Gastrocnemius medialis (tissue), 4 donors: ENCODE measurements at places on chromosomes 6 and 20. TPM values are rescaled to one million over a fixed set of nuclear protein-coding genes. Genes with fewer than 3 reads are reported as not detected.
A peak's percentile ranks its signal among the peaks of the same experiment; 100 is the strongest.

SNAP25 gene
- total RNA-seq, result not detected

RCAN2 gene
- 38.1 TPM for total RNA-seq

SPATA25 gene
- total RNA-seq, result 4.1 TPM

C6orf58 gene
- total RNA-seq, result not detected

PRPH2 gene
- total RNA-seq, result 3.8 TPM

CST3 gene
- total RNA-seq, result 461 TPM

DNA sequence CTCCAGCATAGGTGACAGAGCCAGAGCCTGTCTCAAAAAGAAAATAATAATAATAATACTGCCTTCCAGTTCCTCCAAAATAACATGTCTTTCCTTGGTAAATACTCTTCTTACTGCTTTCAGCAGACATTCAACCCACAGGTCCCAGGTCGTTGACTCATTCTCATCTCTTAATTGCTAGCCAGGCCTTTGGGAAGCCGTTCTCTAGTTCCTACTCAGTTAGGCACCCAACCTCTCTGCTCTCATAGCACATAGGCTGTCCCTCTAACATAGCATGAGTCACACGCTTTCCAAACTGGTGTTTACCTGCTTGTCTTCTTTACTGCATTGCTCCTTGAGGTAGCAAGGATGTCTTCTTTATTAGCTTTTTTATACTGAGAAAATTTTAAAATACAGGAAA is 98.8 kb downstream of the LAMA2 start:
- H3K36me3 ChIP-seq, result no peaks in the 10 kb centered on the region
- no peak for DNase-seq
- H3K27ac ChIP-seq, result no peak overlapping the region
- no peaks in the 10 kb centered on the region for H3K27me3 ChIP-seq
- no peak overlapping the region for H3K4me3 ChIP-seq
- H3K4me1 ChIP-seq, result no peaks in the 10 kb centered on the region

GRCh38 chr20:6886065-6886729 is 118.7 kb downstream of the BMP2 start:
- H3K27me3 ChIP-seq, result no peaks in the 10 kb centered on the region
- no peak overlapping the region for H3K4me3 ChIP-seq
- DNase-seq, result peak; percentile 14
- no peaks in the 10 kb centered on the region for H3K4me1 ChIP-seq
- no peaks in the 10 kb centered on the region for H3K36me3 ChIP-seq
- no peak overlapping the region for H3K27ac ChIP-seq

GRCh38 chr6:50442531-50443040 is 270.7 kb upstream of the TFAP2D start:
- H3K4me3 ChIP-seq, result no peak overlapping the region
- H3K4me1 ChIP-seq, result no peaks in the 10 kb centered on the region
- no peaks in the 10 kb centered on the region for H3K36me3 ChIP-seq

DNA sequence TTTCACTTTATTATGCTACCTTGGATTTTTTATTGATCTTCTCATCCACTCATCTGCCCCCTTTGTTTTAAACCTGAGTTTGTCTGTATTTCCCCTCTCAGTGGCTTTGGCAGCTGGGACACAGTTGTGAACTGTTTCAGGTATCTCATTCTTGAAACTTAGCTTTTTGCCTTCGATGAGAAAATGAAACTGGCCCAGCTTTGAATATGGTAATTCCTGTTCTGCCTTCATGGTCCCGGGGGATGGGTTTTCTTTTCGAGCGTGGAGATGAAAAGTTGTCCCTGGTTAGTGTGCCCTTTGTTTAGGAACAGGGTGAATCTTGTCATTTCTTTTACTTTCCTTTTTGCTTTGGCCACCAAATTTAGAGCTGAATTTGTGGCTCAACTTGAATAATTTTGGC is 25.6 kb downstream of the DHX35 start:
- no peak for DNase-seq
- H3K27ac ChIP-seq, result no peak overlapping the region
- H3K27me3 ChIP-seq, result no peaks in the 10 kb centered on the region
- H3K36me3 ChIP-seq, result no peaks in the 10 kb centered on the region
- peaks cover 14% of the 10 kb centered on the region for H3K4me1 ChIP-seq
- H3K4me3 ChIP-seq, result no peak overlapping the region

DNA sequence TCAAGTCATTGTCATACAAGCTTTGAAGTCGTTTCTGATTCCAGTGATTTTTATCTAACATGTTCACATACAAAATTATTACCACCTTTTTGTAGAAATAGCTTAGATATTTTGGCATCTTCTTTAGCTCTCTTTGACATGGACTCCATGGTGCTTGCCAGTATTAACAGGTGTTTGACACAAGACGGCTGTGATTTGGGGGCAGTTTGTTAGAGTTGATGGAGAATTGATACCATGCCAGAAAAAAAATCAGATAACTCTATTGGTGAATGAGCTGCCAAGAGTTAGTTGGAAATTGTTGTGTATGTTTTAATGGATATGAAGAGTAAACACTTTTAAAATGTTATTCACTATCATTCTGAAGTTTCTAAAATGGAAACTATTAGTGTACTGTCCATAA is 146.6 kb upstream of the LAMP5 start:
- H3K36me3 ChIP-seq, result no peaks in the 10 kb centered on the region
- no peak overlapping the region for H3K27ac ChIP-seq
- no peaks in the 10 kb centered on the region for H3K4me1 ChIP-seq

GRCh38 chr6:145147559-145147958 is 587.8 kb downstream of the EPM2A start:
- no peak overlapping the region for H3K4me3 ChIP-seq
- H3K27ac ChIP-seq, result peak overlapping the region; percentile 52
- H3K4me1 ChIP-seq, result peaks cover 8% of the 10 kb centered on the region

DNA sequence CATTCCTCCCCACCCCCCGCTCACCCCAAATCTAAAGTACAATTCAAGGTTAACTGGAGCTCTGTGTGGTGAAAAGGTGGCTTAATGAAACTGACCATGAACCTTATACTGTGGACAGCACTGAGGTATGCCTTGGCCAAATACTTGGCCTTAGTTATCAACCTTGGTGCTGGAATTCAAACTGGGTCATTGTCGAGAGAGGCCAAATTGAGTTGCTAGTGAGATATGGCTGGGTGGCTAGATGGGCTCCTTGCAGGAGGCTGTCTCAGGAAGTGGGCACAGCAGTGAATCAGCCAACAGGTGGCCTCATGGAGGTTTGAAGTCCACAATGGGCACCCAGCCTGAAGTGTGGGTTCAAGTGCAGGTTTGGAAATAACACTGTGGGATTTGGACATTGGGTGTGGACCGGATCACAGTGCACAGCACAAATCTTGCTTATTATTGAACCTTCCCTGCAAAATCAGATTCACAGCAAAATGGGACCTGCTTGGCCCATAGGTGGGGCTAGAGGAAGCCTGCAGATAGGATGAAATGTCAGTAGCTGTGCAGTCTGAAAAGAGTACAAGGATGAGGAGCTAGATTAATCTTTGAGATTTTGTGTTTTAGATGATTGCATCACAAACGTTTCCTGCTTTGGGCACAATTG is 5.6 kb upstream of the BTBD3 start:
- DNase-seq, result no peak
- H3K4me1 ChIP-seq, result peaks cover 38% of the 10 kb centered on the region
- no peaks in the 10 kb centered on the region for H3K27me3 ChIP-seq
- H3K4me3 ChIP-seq, result no peak overlapping the region
- H3K27ac ChIP-seq, result no peak overlapping the region

DNA sequence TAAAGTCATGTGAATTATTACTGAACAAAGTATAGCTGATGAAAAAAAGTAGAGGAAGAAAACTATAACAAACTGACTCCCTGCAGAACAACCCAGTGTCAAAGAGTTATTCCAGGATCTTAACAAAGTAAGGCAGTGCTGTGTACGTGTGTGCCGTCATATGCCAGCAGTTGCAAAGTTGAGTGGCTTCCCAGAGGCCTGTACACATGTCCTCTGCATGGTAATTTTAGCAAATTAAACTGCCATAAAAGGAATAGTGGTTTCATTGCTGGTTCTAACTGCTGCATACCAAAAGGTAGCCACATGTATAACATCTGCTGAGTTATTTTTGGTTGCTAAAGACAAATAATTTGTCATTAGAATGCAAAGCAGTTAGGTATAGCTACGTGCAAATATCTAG is 44.8 kb downstream of the RIPOR2 start:
- H3K27me3 ChIP-seq, result no peaks in the 10 kb centered on the region
- H3K36me3 ChIP-seq, result no peaks in the 10 kb centered on the region
- DNase-seq, result no peak

GRCh38 chr6:33170176-33171015 is 21.9 kb downstream of the COL11A2 start:
- no peak for DNase-seq
- H3K4me3 ChIP-seq, result no peak overlapping the region
- H3K27ac ChIP-seq, result no peak overlapping the region
- H3K4me1 ChIP-seq, result no peaks in the 10 kb centered on the region
- no peaks in the 10 kb centered on the region for H3K36me3 ChIP-seq

- H3K4me1 ChIP-seq, result peaks cover 24% of the 10 kb centered on the region
- no peaks in the 10 kb centered on the region for H3K36me3 ChIP-seq
- no peak overlapping the region for H3K4me3 ChIP-seq
- DNase-seq, result no peak
Measured at GRCh38 chr6:162638931-162639574, 88.5 kb downstream of the PRKN start.

DNA sequence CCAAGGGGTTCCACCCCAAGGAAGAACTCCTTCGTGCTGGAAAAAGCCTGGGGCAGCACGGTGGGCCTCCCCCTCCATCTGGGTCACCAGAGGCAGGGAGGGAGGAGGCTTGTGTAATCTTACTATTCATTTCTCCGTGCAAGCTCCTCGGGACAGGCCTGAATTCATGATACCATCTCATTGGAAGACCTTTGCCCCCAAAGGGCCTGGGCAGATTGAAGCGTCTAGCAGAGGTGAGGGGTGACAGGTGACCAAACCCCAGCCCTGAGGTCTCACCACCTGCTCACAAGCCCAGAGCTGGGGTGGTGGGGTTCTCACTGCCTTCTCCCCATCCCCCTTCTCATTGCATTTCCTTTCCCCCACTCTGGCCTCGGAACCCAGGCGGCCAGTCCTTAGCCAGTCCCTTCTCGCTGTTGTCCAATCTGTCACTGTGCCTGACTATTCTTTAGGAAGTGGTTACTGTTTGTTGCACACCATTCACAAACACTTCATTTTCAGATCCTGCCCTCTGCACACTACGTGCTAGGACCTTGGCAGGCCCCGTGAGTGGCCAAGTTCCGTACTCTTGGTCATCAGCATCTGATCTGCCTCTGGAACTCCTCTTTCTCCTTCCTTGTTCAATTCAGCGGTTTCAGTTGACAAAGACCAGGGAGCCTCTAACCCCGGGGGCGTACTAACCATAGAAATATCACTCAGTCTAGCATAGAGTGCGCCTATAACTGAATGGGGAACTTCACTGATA is 137.1 kb downstream of the LY86 start:
- no peaks in the 10 kb centered on the region for H3K36me3 ChIP-seq
- H3K4me1 ChIP-seq, result peaks cover 18% of the 10 kb centered on the region

DNA sequence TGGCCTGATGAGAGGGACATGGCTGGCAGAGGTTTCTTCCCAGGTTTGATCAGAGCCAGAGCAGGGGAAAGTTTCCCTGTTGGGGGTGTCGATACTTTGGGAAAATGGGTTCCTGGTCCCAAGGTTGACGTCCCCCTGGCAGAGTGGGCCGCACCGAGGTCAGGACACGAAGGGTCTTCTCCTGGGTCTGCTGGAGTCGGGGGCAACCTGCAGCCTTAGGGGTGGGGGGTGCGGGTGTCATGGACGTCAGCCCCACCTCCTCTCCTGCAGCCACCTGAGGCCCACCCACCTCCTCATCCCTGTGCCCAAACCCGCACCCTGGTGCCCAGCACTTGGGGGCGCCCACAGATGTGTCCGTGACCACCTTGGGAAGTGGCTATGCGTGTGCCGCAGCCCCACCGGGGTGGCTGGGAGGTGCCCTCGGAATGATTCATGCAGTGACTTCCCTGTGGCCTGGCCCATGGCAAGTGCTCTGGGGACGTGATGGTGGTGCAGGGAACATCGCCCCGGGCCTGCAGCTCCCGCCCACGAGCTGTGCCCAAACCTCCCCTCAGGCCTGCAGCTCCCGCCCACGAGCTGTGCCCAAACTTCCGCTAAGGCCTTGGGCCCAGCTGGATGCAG is 64.9 kb downstream of the YTHDF1 start:
- H3K4me3 ChIP-seq, result no peak overlapping the region
- no peak for DNase-seq
- H3K4me1 ChIP-seq, result peaks cover 12% of the 10 kb centered on the region
- no peaks in the 10 kb centered on the region for H3K36me3 ChIP-seq
- H3K27ac ChIP-seq, result peak overlapping the region; percentile 21

DNA sequence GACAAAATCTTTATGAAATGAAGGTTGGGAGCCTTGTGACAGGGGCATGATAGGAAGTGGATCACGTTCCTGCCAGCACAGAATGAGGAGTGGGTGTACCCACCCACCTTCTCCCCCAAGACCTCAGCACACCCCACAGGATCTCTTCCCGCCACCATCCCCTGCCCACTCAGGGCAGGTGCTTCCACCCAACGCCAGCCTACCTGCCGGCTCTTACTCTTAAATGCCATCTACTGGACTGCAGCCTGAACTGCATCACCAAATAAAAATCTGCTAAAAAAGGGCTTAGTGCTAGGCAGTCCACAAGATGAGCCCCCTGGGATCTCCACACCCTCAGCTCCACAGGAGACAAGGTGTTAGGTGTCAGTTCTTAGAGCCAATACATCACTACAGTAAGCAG is 20.6 kb downstream of the DTNBP1 start:
- no peak overlapping the region for H3K4me3 ChIP-seq
- H3K36me3 ChIP-seq, result no peaks in the 10 kb centered on the region
- H3K27ac ChIP-seq, result no peak overlapping the region
- no peaks in the 10 kb centered on the region for H3K27me3 ChIP-seq

DNA sequence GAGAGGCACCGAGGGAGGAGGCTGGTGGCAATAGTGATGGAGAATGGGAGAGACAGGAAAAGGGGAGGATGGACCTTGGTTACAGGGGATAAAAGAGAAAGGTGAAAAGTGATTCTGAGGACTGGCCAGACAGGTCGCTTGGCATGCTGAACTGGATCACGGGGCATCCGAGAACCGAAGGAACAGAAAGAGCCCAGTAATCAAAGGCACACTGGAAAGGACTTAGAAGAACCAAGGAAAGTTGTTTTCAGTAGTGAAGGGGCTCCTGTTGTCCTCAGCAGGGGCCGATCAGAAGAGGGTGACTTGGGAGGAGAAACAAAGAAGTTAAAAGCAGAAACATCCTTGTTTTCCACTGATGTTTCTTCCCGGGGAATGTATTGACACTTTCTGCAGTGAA is 18.9 kb downstream of the SYTL3 start:
- H3K4me3 ChIP-seq, result no peak overlapping the region
- H3K27me3 ChIP-seq, result no peaks in the 10 kb centered on the region
- peaks cover 48% of the 10 kb centered on the region for H3K4me1 ChIP-seq
- DNase-seq, result no peak

DNA sequence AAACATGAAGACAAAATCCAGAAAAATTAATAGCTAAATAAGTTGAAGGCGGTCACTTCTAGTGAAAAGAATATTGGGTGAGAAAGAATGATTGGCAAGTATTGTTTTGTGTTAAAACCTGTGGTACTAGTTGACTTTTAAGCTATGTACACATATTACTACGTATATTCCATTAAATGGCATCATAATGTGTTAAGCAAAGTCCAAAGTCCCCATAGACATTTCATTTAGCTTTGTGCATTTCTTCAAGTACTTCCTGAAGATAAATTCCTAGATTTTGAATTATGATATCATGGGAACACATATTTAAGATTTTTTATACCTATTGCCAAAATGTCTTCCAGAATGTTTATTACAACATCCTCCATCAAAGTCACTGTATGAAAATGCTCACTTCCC is 272.7 kb upstream of the IRAK1BP1 start:
- H3K36me3 ChIP-seq, result no peaks in the 10 kb centered on the region
- H3K4me3 ChIP-seq, result no peak overlapping the region
- H3K27ac ChIP-seq, result no peak overlapping the region
- no peaks in the 10 kb centered on the region for H3K4me1 ChIP-seq
